ENCODE measurements at places on chromosomes 7 and 10.

- DNase-seq = peak; percentile 4
Measured at GRCh38 chr10:5528989-5529701, 4.4 kb downstream of the CALML3 start.

DNA sequence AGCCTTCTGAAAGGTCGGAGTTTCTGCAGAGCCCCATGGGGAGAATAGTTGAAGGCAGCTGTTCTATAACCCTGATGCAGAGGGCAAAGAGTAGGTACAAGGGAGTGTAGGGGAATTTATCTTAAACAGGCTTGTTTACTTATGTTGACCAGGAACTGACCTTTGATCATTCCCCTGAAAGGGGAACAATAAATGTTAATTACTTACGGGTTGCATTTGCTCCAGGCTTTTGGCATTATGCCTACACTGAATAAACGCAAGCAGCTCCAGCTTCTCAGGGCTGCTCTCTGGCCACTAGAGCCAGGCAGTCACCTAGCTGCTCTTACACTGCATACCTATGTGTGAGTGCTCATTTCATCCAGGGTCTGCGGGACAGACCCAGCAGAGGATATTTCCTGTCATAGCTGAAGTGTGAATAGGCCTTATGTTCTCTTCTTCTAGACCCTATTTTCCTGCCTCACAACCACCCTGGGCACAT, 26.9 kb upstream of the ABCA13 start:
- no peak for DNase-seq

DNA sequence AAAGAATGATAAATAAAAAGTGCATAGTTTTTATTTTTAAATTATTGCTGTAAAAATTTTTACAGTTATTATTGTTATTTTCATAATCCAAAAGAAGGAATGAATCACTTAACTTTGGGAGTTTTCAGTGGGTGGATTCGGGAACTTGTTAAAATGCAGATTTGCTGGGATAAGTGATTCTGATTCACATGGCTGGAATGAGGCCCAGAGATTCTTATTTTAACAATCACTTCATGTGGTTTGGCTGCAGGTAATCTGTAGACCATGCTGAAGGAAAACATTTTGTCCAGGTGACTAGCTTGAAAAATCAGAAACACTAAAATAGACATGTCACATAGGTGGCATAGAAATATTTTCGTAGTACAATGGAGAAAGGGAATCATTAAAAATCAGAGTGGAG, 13.9 kb downstream of the CROT start:
- DNase-seq = no peak

- no peak for DNase-seq
Measured at GRCh38 chr10:111648046-111648445, 535.5 kb downstream of the GPAM start.

GRCh38 chr10:64760371-64760770, 1239.2 kb downstream of the REEP3 start:
- no peak for DNase-seq

- DNase-seq = no peak
Measured at GRCh38 chr10:88541116-88541626, 41.9 kb downstream of the RNLS start.

DNA sequence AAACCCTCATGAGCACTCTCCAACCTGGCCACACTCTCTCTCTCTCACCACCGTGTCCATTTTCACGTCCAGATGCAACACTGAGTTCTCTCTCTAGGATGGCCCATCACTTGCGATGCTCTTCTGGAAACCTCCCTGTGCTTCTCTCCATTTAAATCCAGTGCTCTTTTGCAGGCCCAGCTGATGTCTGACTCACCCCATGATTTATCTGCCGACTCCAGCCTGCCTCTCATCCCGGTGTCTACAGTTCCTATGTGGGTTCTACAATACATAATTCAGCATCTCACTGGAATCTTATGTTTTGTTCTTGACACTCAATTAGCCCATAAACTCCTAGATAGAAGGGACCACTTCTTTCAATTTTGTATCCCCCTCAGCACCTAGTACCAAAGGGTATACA, 5.0 kb downstream of the TPK1 start:
- DNase-seq = no peak

- DNase-seq = no peak
Measured at GRCh38 chr7:24773646-24774045, 16.4 kb upstream of the GSDME start.

DNA sequence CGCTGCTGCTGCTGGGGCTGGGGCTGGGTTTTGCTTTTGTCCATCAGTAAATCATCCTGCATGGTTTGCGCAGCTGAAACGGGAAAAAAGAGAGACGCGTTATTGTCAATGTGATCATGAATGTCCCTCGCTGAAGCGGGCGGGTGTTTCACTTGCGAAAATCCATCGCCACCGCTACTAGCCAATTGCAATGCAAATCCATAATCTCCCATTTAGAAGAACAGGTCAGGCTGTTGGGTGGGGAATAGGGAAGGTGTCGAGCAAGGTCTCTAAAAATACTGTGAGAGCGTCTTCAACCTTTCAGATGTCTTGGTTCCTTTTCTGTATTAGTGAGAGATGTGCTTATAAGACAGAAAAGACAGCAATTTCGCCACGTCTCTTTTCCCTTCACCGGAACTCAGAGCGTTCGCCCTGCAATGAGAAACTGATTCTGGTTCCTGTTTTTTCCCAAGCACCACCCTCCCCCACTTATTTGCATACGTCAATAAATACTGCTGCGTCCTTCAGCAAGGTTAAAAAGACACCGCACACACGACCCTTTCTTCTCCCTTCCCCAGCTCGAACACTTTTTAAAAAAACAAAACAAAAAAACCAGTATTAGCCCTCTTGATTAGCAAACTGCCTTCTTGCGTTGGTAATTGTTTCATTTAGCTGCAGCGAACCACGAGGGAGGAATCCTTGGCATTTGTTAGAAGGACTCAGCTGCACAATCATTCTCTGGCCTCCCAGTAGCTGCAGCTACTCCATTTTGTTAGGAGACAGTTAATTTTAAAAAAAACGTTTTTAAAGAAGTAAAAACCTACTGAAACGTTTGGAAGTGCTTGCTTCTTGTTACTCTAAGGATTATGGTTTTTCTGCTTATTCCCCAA, 50.4 kb downstream of the CPEB3 start:
- peak; percentile 11 for DNase-seq

GRCh38 chr7:134690016-134690415, 43.4 kb downstream of the BPGM start:
- no peak for DNase-seq

GRCh38 chr10:71643904-71644303, 75.7 kb downstream of the C10orf105 start:
- DNase-seq = no peak

DNA sequence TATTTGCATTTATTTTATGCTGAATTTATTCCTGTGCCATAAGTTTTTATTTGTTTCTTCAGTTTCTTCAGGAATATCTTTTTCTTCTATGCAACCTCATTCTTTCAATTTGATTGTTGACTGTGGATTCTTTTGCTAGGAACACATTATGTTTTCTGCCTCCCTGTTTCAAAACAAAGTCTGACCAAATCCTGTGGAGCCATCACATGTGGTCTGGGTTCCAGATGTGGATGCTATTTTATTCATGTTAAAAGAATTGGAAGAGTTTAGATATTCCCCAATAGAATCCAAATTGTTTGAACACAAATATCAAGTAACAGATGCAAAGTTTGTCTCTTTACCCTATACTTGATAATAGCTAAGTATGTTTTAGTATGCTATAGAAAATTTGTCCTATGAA, 56.8 kb upstream of the LRRC17 start:
- no peak for DNase-seq

GRCh38 chr7:1865571-1866255, 195.6 kb downstream of the ELFN1 start:
- DNase-seq = no peak

GRCh38 chr7:47990592-47990991, 11.2 kb upstream of the HUS1 start:
- DNase-seq = no peak

DNA sequence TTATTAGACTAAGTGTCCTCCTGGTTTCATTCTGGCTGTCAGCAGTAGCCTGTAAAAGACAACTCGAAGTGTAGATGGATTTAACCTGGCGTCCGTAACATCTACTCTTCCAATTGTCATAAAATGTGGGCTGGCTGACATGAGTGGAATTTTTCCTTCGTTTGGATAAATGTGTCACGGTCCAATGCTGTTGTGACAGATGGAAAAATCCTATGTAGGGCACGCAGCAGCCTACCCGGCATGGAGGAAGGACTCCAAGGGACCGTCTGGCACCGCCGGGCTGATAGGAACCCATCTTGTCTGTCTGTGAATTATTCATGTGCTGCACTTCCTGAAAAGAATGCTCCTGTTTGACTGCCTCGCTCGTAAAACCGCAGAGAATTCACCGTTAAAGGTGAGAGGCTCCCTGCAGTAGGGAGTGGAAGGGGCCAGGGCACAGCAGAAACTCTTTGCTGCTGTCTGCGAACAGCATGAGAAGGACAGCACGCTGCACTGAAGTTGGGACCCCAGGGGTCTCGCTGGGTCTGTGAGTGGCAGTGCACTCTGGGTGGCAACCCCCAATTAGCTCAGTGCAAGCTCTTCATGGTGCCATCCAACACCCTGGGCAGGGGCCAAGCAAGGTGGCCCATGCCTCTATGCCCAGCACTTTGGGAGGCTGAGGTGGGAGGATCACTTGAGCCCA, 1.6 kb upstream of the ORAI2 start:
- DNase-seq = peak; percentile 39

GRCh38 chr10:52269233-52269632, 44.8 kb upstream of the DKK1 start:
- DNase-seq = no peak

- no peak for DNase-seq
Measured at GRCh38 chr7:134444961-134445315, 14.0 kb downstream of the AKR1B1 start.

- DNase-seq = peak; percentile 55
Measured at GRCh38 chr10:132306864-132307751, 642 bp downstream of the STK32C start.

GRCh38 chr7:121494516-121494915, 98.4 kb upstream of the FAM3C start:
- no peak for DNase-seq

GRCh38 chr10:65496541-65496940, 1429.3 kb upstream of the LRRTM3 start:
- no peak for DNase-seq

DNA sequence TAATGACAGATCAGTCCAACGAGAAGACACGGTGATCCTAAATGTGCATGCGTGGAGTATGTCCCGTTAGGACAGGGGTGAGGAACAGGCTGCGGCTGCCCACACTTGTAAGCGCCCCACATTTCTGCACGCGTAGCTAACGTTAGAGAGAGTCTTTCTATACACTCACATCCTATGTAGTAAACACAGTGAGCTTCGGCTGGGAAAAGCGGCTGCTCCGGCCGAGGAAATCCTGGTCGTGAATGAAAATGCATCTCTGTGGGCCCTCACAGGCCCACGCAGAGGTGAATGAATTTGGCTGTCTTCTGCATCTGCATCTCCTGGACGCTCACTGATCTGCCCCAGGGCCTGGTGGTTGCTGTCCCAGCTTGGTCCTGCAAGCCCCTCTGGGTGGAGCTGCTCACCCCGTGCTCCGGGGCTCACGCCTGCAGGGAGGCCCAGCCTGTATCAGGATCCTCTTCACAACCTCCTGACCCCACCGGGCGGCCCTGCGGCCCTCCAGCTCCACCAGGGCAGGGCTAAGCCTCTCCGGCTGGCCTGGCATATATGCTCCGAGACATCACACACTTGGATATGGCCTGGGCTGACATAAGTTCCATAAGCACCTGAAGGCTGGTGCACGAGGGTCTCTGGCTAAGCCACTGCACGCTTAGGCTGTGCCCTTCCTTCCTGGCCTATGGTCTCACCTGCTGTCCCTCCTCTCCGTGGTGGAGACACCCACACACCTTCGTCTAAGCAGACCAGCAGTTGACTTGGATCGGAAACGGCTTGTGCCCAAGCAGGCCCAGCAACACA, 117.9 kb upstream of the DIP2C start:
- no peak for DNase-seq

All from activated naive CD4-positive, alpha-beta T cell treated with anti-CD3 and anti-CD28 coated beads, Interleukin-2, amount 50 U/mL, for 16 hours (primary cell).